Esophagus muscularis mucosa (tissue), 4 donors: ENCODE measurements at places on chromosomes 16 and 17.
A peak's percentile ranks its signal among the peaks of the same experiment; 100 is the strongest.

DNA sequence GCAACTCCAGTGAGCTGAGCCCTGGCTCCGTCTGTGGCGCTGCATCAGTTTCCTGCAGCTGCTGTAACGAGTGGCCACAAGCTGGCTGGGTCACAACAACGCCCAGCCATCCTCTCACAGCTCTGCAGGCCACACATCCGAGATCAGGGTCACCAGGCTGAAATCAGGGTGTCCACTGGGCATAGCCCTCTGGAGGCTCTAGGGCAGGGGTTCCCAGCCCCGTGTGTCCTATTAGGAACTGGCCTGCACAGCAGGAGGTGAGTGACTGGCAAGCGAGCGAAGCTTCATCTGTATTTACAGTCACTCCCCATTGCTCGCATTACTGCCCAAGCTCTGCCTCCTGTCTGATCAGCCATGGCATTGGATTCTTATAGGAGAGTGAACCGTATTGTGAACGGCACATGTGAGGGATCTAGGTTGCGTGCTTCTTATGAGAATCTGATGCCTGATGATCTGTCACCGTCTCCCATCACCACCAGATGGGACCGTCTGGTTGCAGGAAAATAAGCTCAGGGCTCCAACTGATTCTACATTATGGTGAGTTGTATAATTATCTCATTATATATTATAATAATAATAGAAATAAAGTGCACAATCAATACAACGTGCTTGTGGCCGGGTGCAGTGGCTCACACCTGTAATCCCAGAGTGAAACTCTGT, 176.5 kb downstream of the SEC14L1 start:
- H3K4me3 ChIP-seq: no peak overlapping the region
- DNase-seq: no peak

DNA sequence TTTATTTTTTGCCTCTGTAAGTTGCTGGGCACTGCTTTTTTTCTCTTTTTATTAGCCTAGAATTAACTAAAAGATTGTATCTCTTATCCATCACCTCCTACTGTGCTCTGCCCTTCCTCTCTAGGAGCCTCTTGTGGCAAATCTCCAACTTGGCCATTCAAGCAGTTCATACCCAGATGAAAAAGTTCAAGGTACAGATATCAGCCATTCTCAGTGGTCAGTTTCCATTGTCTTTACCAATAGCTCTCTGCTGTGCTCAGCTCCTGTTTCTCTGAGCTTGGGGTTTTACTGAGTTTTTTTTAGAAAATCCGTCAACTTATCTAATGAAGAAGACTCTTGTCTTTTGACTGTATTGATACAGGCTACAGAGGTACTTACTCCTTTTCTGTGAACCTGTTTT, 15.6 kb downstream of the MOSMO start:
- H3K4me3 ChIP-seq: no peak overlapping the region
- H3K4me1 ChIP-seq: peaks cover 25% of the 10 kb centered on the region
- no peaks in the 10 kb centered on the region for H3K36me3 ChIP-seq
- no peak overlapping the region for H3K27ac ChIP-seq
- no peak for DNase-seq

DNA sequence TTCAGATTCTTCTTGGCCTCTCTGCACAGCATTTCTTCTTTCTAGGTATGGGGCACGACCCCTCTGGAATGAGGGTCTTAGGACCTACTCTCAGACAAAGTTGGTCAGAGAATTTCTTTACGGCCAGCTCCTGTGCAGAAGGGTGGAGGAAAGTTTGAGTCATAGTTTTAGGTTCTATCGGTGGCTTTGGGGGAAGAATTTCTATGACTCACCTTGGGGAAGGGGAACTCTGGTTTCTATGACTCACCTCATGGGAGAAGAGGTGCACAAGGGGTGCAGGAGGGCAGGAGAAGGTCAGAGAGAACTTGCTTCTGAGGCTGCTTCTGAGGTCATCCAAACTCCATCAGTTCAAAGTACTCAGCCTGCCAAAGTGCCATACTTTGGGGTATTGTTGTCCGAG, 2.5 kb upstream of the ABCC12 start:
- no peaks in the 10 kb centered on the region for H3K36me3 ChIP-seq
- no peak for DNase-seq
- peaks cover 7% of the 10 kb centered on the region for H3K4me1 ChIP-seq
- no peak overlapping the region for H3K27ac ChIP-seq
- no peak overlapping the region for H3K4me3 ChIP-seq

- H3K27ac ChIP-seq: no peak overlapping the region
- DNase-seq: no peak
- no peaks in the 10 kb centered on the region for H3K27me3 ChIP-seq
- H3K4me1 ChIP-seq: peaks cover 14% of the 10 kb centered on the region
- no peak overlapping the region for H3K4me3 ChIP-seq
These were observed 4.9 kb upstream of the FZD2 start for GRCh38 chr17:44552361-44552760.

- no peaks in the 10 kb centered on the region for H3K27me3 ChIP-seq
- no peaks in the 10 kb centered on the region for H3K4me1 ChIP-seq
- no peak overlapping the region for H3K4me3 ChIP-seq
- H3K36me3 ChIP-seq: no peaks in the 10 kb centered on the region
These were observed 17.3 kb upstream of the SNN start for GRCh38 chr16:11650641-11651591.

DNA sequence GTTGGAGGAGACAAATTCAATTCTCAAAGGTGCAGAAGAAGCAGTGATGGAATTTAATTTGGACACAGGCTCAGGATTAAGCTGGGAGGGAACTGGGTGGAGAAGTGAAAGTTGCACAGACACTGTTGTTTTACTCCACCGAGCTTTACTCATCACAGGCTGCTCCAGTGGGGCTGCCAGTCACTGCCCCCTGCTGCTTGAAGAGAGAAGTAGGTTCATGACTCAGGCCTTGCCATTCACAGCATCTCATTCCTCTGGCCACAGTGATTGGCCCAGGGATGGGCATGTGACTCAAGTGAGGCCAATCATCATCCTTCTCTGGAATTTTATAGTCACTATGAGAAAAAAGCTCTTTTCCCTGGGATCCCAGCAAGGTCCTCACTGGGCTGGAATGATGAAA, 11.8 kb downstream of the GNAO1 start:
- H3K36me3 ChIP-seq: no peaks in the 10 kb centered on the region
- no peaks in the 10 kb centered on the region for H3K27me3 ChIP-seq
- no peak for DNase-seq
- no peak overlapping the region for H3K4me3 ChIP-seq

DNA sequence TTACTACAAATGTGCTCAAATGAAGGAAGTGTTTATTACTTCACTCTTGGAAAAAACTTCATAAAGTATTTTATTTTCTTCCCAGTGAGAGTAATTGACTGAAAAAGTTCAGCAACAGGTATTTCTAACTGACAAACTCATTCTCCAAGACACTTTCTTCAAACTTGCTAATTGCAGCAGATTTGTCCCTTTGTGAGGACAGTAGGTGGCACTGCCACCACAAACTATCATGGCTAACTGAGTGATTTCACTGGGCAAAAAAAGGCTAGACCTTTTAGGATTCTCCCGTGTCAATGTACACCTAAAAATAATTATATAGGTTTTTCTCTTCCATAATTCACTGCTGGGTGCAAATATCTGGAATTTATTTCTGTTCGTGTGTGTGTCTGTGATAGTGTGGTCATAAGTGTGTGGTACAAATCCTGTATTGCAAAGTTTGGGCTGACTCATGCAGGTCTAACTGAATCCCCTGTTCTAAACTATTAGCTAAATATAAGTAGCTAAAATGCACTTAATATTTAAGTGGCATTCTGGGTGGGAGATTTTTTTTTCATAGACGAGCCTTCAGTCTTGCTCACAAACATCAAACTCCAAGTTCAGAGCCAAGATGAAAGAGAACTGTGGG, 3.9 kb downstream of the HS3ST3A1 start:
- H3K27ac ChIP-seq: no peak overlapping the region
- peaks cover 31% of the 10 kb centered on the region for H3K27me3 ChIP-seq
- DNase-seq: no peak
- H3K4me3 ChIP-seq: no peak overlapping the region

- H3K36me3 ChIP-seq: no peaks in the 10 kb centered on the region
- H3K4me3 ChIP-seq: no peak overlapping the region
These were observed 42.8 kb downstream of the MRC2 start for GRCh38 chr17:62670202-62670821.

DNA sequence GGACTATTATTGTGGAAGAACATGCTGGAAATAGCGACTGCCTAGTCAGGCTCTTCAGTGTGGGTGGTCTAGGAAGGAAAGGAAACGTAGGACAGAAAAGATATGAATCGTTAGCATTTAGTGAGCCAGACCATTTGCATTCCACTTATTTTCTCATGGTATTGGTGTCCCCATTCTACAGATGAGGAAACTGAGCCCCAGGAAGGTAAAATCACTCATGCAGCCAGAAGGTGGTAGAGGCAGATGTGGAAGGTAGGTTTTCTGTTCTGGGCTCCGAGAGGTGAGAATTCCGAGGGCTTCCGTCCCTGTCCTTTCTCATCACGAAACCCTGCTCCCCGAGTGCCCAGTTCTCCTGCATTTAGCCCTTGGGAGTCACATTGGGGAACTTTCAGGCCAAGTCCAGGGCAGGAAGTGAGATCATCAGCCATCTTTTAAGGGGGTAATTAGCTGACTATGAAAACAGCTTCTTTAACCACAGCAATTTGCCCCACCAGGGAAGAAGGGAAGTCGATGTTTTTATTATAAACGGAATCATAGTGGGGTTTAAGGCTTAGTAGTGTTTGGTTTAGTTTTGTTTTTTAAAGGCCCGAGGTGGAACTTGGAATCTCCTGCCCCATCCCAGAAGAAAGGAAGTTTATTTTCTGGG, 110.7 kb upstream of the IRX3 start:
- H3K4me1 ChIP-seq: no peaks in the 10 kb centered on the region
- no peak overlapping the region for H3K27ac ChIP-seq
- H3K4me3 ChIP-seq: no peak overlapping the region
- no peaks in the 10 kb centered on the region for H3K27me3 ChIP-seq
- no peaks in the 10 kb centered on the region for H3K36me3 ChIP-seq

DNA sequence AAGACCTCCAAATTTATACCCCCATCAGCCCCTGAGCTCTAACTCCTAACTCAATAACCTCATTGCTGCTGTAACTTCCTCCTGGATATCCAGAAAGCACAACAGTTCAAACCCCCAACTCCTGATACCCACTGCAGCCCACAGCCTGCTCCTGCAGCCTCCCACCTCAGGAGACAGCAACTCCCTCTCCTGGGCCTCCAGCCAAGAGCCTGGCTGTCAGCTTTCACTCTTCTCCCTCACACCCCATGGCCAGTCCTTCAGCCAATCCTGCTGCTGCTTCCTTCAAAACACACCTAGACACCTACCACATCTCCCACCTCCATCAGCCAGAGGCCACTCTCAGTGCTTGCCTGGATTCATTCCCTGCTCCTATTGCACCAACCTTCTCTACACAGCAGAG, 5.4 kb downstream of the GINS2 start:
- H3K4me3 ChIP-seq: no peak overlapping the region
- peaks cover 6% of the 10 kb centered on the region for H3K36me3 ChIP-seq
- DNase-seq: no peak
- no peak overlapping the region for H3K27ac ChIP-seq
- H3K27me3 ChIP-seq: no peaks in the 10 kb centered on the region
- H3K4me1 ChIP-seq: peaks cover 4% of the 10 kb centered on the region

DNA sequence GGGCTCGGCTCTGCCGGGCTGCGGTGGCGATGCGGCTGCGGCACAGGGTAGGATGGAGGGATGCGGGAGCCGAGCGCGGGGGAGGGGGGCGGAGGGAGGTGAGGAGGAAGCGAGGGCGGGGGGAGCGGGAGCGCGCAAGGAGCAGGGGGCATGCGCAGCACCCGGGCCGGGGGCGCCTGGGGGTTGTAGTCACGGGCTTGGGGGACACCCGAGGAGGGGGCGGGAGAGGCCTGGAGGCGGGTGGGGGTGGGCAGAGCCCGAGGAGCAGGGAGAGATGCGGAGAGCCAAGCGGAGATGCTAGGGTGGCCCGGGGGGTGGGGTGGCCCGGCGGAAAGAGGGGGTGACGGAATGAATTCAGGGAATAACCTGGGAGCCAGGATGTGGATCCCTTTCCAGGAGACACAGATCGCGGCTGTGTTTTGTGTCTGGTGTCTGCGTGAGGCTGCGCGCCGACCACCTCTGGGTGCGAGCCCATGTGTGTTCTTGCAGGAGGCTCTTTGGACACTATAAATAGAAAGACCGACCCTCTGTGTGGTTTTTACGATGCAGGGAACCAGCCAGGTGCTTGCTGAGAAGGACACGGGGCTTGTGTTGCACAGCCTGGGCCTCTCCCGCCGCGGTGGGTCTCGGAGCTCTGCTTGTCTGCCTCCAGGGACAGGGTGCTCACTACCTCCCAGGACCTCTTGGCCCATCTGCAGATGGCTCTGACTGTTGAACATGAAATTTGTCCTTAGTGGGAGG, at the start of gene STX1B:
STX1B (minus strand) TSS at position 54 of the 741 bp plus-strand sequence. CDS start 242 bp downstream, outside the sequence.
- H3K36me3 ChIP-seq: no peaks in the 10 kb centered on the region
- H3K27ac ChIP-seq: no peak within 1 kb of the TSS
- peaks cover 19% of the 10 kb centered on the region for H3K27me3 ChIP-seq
- H3K4me3 ChIP-seq: no peak within 1 kb of the TSS
- peaks cover 13% of the 10 kb centered on the region for H3K4me1 ChIP-seq
- DNase-seq: no peak

GRCh38 chr16:85199069-85199725, 86.9 kb upstream of the CIBAR2 start:
- DNase-seq: no peak
- H3K27ac ChIP-seq: no peak overlapping the region
- no peaks in the 10 kb centered on the region for H3K27me3 ChIP-seq
- no peak overlapping the region for H3K4me3 ChIP-seq
- peaks cover 99% of the 10 kb centered on the region for H3K4me1 ChIP-seq

- H3K27ac ChIP-seq: peak overlapping the region; percentile 73
- H3K4me3 ChIP-seq: no peak overlapping the region
- no peaks in the 10 kb centered on the region for H3K27me3 ChIP-seq
- H3K36me3 ChIP-seq: peaks cover 3% of the 10 kb centered on the region
These were observed 34.4 kb downstream of the BRD7 start for GRCh38 chr16:50334106-50334975.

DNA sequence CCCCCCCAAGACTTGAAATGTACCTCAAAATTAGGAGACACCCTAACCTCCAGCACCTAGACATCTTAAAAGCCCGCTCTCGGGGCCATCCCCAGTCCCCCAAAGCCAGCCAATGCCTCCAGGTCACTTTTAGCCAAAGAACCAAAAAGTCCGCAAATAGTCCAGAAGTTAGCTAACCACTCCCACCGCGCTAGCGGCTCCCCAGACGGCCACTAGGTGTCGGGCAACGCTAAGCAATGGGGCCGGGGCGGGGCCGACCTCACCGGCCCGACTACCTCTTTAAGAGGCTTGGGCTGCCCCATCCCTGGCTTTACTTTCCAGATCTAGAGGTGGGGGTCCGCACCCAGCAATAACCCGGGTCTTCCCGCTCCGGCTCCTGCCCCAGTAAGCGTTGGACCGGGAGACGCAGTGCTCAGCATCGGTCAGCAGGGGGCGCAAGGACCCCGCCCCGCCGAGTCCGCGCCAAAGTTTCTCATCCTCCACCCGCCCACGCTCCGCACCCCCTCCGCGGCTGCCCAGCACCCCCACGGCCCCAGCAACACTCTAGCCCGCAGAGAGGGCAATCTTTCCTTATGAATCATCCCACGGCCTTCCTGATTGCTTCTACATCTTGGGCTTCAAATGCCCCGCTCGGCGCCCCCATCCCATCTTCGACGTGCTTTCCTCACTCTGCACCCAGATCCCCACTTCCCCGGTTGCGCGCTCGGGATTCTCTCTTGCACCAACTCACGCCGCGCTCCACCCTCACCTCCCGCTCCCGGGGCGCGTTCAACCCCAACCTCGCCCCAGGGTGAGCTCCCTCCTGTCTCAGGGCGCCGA, 765 bp downstream of the COL1A1 start:
- H3K4me1 ChIP-seq: peaks cover 81% of the 10 kb centered on the region
- DNase-seq: peak; percentile 97

- H3K36me3 ChIP-seq: peaks cover 18% of the 10 kb centered on the region
- H3K4me1 ChIP-seq: peaks cover 37% of the 10 kb centered on the region
- no peak for DNase-seq
- no peaks in the 10 kb centered on the region for H3K27me3 ChIP-seq
These were observed 62.1 kb downstream of the CRISPLD2 start for GRCh38 chr16:84881702-84882521.
